ENCODE measurements at places on chromosomes 7 and 10.

DNA sequence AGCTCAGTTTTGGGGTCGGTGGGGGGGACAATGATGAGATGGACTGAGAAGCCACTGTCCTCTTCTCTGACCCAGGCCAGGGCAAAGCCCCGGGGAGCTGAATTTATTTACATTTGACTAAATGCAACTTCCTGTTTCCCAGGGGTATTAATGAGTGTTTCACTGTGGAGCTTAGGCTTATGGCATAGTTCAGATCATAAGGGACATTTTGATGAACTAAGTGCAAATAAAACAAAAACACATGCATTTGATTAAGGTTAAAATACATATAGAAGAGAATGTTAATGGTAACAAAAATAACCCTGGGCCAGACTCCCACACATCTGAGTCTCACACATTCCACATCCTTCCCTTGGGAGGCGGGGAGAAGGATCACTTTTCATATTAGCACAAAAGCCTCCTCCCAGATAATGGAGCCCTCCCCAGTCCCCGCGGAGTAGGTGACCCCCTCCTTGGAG is 320.6 kb downstream of the FRMD4A start:
- no peak for DNase-seq

DNA sequence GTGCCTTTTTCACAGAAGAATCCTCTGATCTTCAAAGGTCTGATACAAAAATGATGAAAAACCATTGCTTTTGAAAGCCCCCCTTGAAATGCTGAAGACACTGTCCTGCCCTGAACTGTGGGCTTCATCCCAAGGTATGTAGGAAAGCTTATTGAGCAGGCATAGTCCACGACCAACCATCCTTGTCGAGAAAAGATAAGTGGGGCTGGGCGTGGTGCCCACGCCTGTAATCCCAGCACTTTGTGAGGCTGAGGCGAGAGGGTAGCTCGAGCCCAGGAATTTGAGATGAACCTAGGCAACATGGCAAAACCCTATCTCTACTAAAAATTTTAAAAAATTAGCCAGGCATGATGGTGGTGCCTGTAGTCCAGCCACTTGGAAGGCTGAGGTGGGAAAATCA is 25.6 kb downstream of the TACR2 start:
- no peak for DNase-seq

DNA sequence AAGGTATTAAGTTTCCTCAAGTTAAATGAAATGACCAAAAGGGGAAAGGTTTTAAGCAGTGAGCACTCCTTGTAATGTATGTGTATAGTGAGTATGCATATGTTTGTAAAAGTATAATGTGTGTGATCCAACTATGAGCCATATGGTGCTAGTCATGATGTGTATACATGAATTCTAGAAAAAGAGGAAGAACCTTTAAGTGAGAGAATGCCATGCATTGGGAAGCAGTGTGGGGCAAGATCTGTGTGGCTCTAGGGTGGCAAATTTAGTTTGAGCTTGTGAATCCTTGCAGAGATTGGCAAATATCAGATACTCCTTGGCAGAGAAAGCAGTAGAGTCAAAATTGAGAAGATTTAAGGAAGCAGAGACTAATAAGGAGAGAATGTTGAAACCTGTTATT is 435.0 kb downstream of the AUTS2 start:
- DNase-seq = no peak

GRCh38 chr7:108407676-108408075 is 48.6 kb downstream of the NRCAM start:
- DNase-seq = no peak

- no peak for DNase-seq
Observed at GRCh38 chr7:47940088-47941013, 7.9 kb downstream of the PKD1L1 start.

DNA sequence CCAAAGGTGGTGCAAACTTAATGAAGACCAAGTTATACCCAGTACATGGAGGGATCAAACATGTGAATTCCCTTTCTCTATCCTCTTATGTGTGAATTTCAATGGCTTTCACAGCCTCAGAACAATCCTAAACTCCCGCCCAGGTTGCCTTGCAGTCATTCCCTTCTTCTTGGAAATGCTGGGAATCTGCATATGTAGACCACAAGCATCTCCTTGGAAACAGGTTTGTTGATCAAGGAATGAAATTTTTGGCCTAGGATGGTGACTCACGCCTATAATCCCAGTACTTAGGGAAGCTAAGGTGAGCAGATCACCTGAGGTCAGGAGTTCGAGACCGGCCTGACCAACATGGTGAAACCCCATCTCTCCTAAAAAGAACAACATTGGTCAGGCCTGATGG is 77.8 kb upstream of the ABI1 start:
- DNase-seq = no peak

- DNase-seq = no peak
Observed at GRCh38 chr7:76225379-76225778, 23.7 kb downstream of the SRRM3 start.

GRCh38 chr10:77458986-77459590 is 178.5 kb downstream of the KCNMA1 start:
- no peak for DNase-seq

DNA sequence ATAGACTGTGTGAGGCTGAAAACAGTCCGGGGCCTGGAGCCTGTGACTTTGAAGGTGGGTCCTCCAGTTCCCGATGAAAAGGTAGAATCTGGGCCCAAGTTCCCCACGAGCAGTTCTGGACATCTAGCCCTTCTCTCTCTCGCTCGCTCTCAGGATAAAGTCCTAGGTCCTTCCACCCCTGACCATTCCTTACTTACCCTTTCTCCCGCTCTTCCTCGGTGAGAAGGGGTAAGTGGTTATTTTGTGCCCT is 713 bp downstream of the IMMP2L start:
- no peak for DNase-seq

DNA sequence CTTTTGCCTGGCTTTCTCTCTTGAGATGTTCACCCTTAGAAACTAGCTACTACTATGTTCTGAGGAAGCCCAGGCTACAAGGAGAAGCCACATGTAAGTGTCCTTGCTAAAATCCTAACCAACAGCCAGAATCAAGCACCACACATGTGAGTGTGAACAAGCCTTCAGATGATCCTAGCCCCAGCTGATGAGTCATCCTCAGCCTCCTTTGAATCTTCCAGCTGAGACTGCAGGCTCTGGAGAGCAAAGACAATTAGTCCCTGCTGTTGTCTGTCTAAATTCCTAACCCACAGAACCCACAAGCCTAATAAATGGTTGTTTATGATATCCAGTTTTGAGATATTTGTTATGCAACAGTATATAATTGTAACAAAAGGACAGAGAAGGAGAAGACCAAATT is 92.8 kb upstream of the TAC1 start:
- DNase-seq = no peak

DNA sequence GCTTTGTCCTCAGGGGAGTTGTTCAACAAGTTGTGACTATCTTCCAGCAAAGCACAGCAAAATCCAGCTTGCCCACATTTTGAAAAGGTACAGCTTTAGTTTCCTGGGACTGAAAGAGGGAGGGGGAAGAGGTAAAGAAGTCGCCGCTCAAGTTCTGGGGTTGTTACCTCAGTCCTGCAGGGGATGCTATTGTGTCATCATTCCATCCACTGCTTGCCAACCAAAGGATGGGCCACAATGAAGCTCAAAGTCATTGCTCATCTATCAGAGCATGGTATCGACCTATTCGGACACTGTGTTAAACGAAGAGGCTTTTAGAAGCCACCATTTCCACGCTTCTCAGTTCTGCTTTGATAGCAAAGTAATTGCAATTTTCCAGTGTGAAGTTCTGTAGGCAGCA is 34.3 kb downstream of the NPY start:
- DNase-seq = no peak
